ENCODE measurements at places on chromosomes 16 and 17. TPM values are rescaled to one million over a fixed set of nuclear protein-coding genes. Genes with fewer than 3 reads are reported as not detected.

GRCh38 chr17:2466931-2467330 is 44.8 kb downstream of the METTL16 start:
- no peak for DNase-seq

- no peak for DNase-seq
Measured at GRCh38 chr16:56625140-56625942, at the start of gene MT1E. Gene MT1E, plus strand, starts transcription at chr16:56625781. Its CDS starts 71 bp downstream, at chr16:56625852.

DNA sequence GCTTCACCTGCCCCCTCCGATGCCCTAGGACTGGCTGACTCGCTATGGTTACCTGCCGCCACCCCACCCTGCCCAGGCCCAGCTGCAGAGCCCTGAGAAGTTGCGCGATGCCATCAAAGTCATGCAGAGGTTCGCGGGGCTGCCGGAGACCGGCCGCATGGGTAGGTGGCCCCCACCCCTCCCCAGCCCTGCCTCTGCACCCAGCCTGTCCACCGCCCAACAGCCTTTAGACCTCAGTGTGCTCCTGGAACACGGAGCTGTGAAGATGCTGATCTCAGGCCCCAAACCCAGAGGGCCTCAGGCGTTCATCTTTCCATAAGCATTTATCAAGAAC is 993 bp downstream of the MMP25 start:
- no peak for DNase-seq

- DNase-seq = no peak
Measured at GRCh38 chr16:72300892-72301291, 128.9 kb upstream of the PMFBP1 start.

Gene OTOA
- total RNA-seq = 0.48 TPM

- no peak for DNase-seq
Measured at GRCh38 chr16:28118637-28119036, 55.1 kb upstream of the GSG1L start.

- DNase-seq = no peak
Measured at GRCh38 chr17:2237521-2237921, 66.1 kb downstream of the SMG6 start.

Gene CCL23
- total RNA-seq = 5.2 TPM

Gene BIRC5
- not detected for total RNA-seq

DNA sequence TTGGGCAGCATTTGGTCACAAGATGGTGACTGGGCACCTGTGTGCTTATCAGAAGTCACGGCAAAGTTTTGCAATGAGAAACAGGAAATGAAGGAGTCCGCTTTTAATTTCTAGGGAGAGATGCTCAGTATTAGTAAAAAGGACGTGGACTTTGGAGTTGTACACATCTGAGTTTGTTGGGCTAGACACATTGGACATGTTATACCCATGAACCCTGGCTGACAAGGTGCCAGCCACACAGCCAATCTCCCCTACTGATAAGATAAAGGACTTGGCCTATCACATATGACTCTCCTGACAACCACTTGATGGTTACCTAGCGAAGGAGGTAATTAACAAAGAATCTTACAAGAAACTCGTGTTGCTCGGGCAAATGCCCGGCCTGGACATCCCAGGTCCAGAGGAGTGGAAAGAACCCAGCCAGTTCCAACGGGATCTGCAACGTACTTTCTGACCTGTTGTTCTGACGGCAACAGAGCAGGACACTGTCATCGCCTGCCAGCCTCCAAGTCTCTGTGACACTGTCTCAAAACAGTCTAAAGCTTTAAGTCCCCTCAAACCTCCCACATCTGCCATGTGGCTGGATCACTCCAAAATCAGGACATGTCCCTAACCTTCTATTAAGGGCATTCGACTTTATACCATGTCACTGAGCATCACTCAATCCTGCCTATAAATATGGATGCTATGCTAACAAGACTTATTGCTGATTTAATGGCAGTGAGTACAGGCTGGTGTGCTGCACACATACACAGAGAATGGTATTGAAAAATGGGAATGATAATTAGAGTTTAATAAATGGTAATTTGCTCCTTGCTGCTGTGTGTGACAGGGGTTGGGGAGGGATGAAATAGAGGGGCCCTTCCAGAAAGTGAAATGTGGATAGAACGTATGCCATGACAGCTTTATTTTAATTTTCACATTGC is 47.6 kb upstream of the LYRM9 start:
- DNase-seq = no peak

DNA sequence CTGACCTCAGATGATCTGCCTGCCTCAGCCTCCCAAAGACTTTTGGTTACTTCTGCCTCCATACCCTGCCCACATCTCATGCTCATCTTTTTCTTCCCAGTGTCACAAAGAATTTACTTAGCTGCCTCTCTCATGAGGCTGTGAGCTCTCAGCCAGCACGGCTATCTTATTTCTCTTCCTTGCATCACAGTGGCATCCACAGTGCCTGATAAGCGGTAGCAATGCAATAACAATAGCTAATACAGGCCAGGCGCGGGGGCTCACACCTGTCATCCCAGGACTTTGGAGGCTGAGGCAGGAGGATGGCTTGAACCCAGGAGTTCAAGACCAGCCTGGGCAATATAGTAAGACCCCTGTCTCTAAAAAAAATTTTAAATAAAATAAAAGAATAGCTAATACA is 15.5 kb upstream of the MARVELD3 start:
- no peak for DNase-seq

Gene KCNJ18
- total RNA-seq = not detected

Gene CCL7
- 1.3 TPM for total RNA-seq

GRCh38 chr16:29916979-29917378 is 9.0 kb downstream of the KCTD13 start:
- DNase-seq = no peak

Gene PABPN1L
- not detected for total RNA-seq

GRCh38 chr17:83054518-83055125 is 24.8 kb upstream of the METRNL start:
- DNase-seq = peak; percentile 72
